Stimulated activated CD8-positive, alpha-beta memory T cell treated with anti-CD3 and anti-CD28 coated beads, Interleukin-7, amount 100 ng/mL, for 1 hour (primary cell): ENCODE measurements at places on chromosomes 13 and 19.

- DNase-seq: no peak
Observed at GRCh38 chr19:3983936-3984583, 1.2 kb downstream of the EEF2 start.

DNA sequence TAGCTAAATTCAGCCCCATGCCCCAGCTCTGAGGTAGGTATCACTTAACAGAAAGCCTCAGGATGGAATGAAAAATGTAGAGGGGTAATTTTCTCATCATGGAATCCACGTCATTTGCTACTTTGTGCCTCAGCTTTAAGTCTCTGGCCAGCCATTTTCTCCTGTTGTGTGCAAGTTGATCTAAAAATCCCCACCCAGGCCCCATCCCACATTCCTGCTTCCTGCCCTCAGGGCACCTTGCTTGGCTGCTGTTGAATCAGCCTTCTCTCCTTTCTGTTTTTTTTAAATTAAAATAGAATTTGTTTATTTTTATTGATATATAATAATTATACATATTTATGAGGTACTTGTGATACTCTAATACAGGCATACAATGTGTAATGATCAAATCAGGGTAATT is 179.9 kb upstream of the TSHZ3 start:
- DNase-seq: no peak

- no peak for DNase-seq
Observed at GRCh38 chr19:24062190-24062589, 24.8 kb upstream of the ZNF254 start.

DNA sequence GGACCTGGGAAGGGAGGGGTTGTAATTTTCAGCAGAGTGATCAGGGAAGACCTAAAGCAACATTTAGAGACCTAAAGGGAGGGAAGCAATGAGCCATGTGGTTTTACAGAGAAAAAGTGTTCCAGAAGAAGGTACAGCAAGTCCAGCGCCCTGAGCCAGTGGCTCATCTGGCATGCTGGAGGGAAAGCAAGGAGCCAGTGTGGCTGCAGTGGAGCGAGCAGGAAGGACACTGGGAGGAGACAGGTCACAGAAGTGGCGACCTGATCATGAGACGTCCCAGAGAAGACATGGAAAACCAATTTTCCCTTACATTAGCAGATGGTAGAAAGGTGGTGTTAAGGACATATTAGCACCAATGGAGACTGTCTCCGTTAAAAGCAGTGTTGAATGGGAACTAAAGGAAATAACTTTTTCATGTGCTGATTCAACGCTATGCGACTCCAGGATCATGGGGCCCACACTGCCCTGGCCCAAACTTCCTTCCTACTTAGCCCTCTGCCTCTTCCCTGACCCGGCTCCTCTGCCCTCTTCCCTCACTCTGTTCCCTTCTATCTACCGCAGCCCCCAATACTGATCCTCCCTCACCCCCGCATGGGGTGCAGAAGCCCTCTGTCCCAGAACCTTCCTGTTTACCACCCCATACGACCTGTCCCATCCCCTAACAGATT is 5.4 kb downstream of the C19orf47 start:
- no peak for DNase-seq

- DNase-seq: no peak
Observed at GRCh38 chr19:2236064-2236313, 140 bp downstream of the PLEKHJ1 start.

- no peak for DNase-seq
Observed at GRCh38 chr19:35349614-35350521, 2.2 kb downstream of the FFAR1 start.

DNA sequence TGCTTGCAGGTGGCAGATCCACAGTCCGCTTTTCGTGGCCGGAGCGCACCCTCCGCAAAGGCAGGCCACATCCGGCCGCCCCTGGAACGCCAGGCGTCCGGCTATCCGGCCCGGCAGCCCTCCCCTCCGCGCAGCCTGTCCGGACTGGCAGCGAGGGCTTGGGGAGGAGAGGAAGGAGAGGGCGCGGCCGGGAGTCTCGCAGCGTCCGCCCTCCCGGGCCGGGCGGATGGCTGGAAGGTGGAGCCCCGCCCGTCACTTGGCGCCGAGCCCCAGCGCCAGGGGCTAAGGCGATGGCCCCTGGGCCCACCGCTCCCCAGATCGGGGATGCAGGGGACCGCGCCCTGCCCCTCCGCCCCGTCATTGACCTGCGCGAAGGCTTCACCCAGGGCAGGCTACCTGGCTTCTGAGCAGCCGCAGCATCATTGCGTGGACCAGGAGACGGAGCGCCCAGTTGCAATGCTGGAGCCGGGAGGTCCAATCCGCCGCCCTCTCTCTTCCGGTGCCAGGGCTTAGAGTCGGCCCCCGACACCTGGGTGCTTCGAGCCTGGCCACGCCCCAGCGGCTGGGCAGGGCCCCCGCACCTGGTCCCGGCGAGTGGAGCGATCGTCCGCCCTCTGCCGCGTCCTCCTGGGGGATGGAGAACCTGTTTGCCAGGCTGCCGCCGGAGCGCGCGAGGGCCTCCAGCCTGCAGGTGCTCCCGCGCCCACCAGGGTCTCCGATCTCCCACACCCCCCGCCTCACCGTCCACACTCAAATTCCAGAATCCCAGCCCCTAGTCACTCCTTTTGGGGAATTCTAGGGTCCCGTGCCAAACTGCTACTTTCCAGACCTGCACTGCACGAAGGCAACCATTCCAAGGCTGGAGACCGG is at the start of gene FUT1:
FUT1 (minus strand) TSS at position 146 of the 870 bp plus-strand sequence. CDS start 1,360 bp downstream, outside the sequence.
- no peak for DNase-seq

- DNase-seq: no peak
Observed at GRCh38 chr13:98411617-98412265, 165.2 kb downstream of the STK24 start.

DNA sequence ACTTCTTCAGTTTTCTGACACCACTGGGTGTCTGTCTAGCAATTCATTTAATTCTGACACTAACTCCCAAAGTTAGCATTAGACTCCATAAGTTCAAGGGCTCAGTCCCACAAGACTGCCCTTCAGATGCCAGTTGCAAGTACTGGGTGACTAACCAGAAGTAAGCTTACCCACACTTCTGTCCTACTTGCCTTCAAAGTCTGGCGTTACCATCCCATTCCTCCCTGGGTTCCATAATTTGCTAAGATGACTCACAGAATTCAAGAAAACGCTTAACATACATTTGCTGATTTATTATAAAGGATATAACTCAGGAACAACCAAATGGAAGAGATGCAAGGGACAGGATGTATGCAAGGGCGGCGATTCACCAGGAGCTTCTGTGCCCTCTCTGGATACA is 45.5 kb upstream of the NPAS1 start:
- no peak for DNase-seq

DNA sequence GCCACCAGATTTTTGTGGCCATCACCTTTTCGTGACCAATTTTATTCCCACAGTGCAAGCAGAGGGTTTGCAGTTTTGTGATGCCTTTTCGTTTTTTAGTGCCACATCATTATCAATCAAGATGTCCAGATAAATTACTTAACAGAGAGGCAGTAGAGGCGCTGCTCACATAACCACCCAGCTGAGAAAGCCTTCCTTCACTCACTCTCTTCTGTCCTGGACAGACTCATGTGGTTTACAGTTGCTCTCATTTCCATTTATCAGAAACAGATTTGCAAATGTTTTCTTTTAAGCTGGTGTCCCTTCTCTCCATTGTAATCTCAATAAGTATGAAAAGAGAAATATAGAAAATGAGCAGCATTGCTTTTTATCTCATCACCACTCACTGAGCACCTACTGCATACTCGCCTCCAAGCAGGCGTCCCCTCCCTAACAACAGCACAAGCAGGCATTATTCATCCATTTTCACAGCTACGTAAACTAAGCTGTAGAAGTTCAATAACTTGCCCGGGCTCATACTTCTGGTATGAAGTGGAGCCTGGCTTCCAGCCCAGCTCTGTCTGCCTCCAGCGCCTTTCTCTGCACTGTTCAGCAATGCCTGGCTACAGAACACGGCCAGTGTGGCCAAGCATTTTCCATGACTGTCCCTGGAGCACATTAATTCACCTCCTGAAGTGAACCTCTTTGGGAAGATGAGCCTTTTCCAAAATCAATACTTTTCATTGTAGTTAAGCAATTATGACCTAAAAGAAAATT is 34.6 kb upstream of the KATNAL1 start:
- DNase-seq: no peak

GRCh38 chr13:106656186-106656585 is 88.2 kb upstream of the ARGLU1 start:
- DNase-seq: no peak

DNA sequence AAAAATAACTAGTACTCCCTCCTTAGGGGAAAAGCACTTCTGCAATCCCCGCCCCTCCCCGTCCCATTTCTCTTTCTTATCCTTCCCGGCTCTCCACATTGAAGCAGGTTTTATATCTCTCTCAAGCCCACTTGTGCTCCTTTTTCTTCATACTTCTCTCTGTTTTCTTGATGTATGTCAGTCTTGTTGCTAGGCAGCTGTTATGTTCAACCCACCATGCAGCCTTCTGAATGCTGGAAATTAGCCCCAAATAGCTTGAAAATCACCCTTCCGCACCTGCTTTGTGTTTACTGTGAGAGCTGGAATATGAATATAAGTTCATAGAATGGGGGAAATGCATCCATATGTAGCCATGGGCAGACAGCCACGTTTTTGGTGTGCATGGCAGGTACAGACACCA is 461.4 kb downstream of the MYO16 start:
- no peak for DNase-seq

DNA sequence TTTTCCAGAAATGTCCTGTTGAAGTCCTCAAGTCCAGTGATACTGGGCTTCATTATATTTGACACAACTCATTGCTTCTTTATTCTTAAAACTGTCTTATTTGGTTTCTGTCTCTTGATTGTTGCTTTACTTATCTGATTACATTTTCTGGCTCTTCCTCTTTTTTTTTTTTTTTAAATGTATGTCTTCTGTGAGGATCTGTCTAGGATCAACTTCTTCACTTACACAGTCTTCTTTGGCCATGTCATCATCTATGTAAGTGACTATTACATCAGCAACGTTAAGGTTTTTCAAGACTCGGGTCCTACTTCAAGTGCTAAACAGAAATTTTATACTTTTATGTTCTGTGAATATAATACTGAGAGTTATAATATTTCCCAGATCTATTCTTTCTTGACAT is 162.1 kb downstream of the PDS5B start:
- no peak for DNase-seq

GRCh38 chr19:10811391-10812111 is 24.5 kb downstream of the TMED1 start:
- DNase-seq: no peak

GRCh38 chr19:50510121-50510670 is 795 bp downstream of the JOSD2 start:
- DNase-seq: no peak

GRCh38 chr19:34180273-34180672 is 8.0 kb downstream of the LSM14A start:
- no peak for DNase-seq

- DNase-seq: no peak
Observed at GRCh38 chr13:38514575-38514974, 164.9 kb downstream of the UFM1 start.

- no peak for DNase-seq
Observed at GRCh38 chr19:27746691-27747380, 1466.1 kb downstream of the UQCRFS1 start.

GRCh38 chr19:1417681-1418495 is 10.5 kb downstream of the DAZAP1 start:
- DNase-seq: no peak

DNA sequence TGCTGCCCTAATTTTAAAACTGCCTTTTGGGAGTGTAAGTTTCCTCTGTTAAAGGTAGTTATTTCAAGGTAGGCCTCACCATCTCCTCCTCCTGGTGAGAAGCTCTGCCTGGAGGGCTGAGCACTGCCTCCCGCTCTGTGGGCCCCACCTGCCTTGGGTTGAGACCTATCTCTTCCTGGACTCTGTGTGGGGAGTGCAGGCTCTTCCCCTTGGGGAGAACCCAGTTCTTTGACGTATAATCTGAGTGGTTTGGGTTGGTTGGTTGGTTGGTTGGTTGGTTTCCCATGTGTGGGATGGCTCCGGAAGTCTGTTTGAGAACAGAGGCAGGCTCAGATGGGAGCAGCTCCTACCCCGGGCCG is 39.1 kb downstream of the ACTN4 start:
- DNase-seq: no peak

- no peak for DNase-seq
Observed at GRCh38 chr13:43298816-43299215, 275.4 kb downstream of the DNAJC15 start.

DNA sequence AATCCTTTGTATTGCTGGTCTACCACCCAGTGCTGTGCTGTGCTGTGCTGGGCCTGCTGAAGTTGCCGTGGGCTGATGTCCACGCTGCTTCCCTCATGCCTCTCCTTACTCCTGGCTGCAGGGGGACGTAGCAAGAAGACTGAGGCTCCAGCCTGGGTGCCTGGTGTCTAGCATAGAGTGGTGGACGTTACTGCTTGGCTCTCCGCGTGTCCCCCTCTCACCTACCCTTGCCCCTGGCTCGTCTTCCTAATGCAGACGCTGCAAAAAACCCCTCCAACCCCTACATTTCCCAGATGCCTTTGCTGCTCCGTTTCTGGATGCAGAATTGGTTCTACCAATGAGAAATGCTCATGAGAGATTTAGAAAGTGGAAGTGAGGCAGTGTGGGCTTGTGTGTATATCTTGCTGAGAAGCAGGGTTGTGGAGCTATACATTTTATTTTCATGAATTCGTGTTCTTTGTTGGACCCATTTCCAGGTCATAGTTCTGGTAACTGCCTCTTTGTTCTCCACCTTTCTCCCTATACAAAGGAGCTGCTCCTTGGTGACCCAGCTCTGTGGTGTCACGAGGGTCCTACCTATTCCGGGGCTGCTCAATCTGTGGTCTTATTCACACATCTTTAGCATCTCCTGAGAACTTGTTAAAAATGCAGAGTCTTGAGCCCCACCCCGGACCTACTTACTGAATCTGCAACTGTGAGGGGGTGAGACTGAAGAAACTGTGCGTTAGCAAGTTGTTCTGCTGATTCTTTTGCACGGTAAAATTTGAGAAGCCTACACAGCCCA is 7.9 kb upstream of the DENND1C start:
- no peak for DNase-seq

- DNase-seq: no peak
Observed at GRCh38 chr19:4967738-4968461, 1.0 kb upstream of the KDM4B start.

- no peak for DNase-seq
Observed at GRCh38 chr13:44312834-44313551, 60.6 kb upstream of the SERP2 start.

GRCh38 chr19:37931881-37932655 is 25.1 kb downstream of the SIPA1L3 start:
- no peak for DNase-seq

- no peak for DNase-seq
Observed at GRCh38 chr13:77986713-77987112, 68.1 kb upstream of the EDNRB start.
